Muscle of arm (tissue), 14 donors: ENCODE measurements at places on chromosomes 1 and 21.
A peak's percentile ranks its signal among the peaks of the same experiment; 100 is the strongest.

GRCh38 chr21:43658088-43658741 lies 1.1 kb downstream of the HSF2BP start:
- no peak for DNase-seq

- no peak for DNase-seq
Observed at GRCh38 chr1:207750631-207751305, 1.1 kb upstream of the CD46 start.

- no peak for DNase-seq
Observed at GRCh38 chr1:228982637-228983036, 247.4 kb downstream of the RHOU start.

GRCh38 chr1:42945164-42945563 lies 13.5 kb downstream of the SLC2A1 start:
- no peak for DNase-seq

GRCh38 chr1:25168193-25169071 lies 63.9 kb downstream of the SYF2 start:
- DNase-seq, result no peak

DNA sequence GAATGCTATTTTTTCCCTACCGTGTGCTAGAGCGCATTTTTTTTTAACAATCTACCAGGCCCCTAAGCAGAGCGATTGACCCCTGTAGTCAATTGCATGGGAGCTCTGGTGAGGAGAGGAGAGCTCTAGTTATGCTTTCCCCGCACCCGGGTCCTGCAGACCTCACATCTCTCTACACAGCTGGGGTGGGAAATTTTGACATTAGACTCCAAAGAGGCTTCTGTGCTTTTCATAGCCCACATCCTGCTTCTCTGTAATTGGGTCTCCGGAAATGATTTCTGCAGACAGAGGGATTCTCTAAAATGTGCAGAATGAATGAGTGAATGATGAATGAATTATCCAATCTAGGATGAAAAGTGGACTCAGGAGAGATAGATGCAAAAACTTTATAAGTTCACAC lies 41.5 kb upstream of the DUSP10 start:
- DNase-seq, result no peak

DNA sequence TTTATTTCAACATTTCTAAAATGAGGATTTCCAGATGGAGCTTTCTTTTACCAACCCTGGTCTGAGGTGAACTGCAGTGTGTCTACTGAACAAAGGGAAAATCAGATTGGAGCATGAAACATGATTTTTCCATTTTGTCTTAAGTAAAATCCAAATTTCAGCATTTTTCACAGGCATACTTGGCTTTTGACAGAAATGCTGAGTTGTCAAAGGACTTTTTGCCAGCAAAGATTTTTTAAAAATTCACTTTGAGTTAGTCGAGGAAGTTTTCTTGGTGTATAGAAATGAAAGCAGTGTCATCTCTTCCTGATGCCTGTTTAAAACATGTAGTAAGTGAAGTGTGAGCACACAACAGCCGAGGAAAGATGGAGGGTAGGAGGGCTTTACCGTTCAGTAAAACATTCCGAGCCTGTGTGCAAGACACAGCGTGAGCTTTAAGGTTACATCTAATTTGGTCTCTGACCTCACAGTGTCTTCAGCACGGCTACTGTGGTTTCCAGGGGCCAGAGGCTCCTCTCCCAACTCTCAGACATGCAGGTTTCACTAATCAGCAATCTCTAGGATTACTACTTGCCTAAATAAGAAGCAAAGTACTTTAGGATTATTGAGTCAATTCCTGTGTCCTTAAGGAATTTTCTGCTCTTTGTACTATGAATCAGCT lies 45.9 kb downstream of the SAMD13 start:
- DNase-seq, result peak; percentile 20

GRCh38 chr1:23483321-23484252 lies at the start of gene ASAP3:
ASAP3 (minus strand) TSS chr1:23484179; CDS start chr1:23484133, 46 bp downstream.
- peak; percentile 76 for DNase-seq

- no peak for DNase-seq
Observed at GRCh38 chr1:43034195-43034658, 75.6 kb upstream of the SLC2A1 start.
